ENCODE measurements at places on chromosomes 2 and 18. TPM values are rescaled to one million over a fixed set of nuclear protein-coding genes. Genes with fewer than 3 reads are reported as not detected.

DNA sequence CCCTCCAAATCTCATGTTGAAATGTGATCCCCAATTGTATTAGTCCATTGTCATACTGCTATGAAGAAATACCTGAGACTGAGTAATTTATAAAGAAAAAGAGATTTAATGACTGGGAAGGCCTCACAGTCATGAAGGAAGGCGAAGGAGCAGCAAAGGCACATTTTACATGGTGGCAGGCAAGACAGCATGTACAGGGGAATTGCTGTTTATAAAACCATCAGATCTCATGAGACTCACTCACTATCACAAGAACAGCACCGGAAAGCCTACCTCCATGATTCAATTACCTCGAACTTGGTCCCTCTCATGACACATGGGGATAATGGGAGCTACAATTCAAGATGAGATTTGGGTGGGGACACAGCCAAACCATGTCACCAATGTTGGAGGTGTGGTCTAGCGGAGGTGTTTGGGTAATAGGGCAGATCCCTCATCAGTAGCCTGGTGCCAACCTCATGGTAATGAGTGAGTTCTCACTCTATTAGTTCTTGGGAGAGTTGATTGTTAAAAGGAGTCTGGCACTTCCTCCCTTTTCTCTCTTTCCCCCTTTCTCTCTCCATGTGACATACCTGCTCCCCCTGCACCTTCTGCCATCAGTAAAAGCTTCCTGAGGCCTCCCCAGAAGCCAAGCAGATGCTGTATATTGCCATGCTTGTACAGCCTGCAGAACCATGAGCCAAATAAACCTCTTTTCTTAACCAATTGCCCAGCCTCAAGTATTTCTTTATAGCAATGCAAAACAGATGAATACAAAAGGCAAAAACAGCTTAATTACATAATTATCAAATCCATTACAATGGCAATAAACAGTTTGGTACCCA lies 14.5 kb upstream of the FN1 start:
- DNase-seq: no peak

DNA sequence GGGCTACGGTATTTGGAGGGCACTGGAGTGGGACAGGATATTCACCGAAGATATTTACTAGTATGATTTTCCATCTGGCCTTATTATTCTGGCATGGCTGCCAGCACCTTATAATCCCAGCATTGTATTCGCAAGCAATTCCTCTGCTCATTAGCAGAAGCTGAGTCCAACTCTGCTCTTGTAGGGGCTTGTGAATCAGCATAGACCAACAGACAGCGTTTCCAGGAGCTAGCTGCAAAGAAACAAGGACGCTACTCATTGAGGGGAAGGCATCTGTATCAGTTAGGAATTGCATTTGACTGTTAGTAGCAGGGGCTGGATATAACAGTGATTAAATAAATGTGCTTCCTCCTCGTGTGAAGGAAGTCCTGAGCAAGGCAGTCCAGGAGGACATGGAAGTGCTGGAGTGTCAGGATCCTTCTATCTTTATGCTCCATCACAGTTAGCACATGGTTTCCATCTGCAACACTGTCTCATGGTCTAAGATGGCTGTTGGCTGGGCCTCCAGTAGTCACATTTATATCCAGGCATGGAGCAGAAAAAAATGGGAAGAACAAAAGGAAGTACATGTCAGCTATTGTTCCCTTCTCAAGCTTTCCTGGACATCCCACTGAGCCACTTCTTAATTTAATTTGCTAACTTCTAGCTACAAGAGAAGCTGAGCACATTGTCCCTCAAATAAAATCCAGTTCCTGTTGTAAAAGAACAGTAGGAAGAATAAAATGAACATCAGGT lies 214.1 kb downstream of the C1D start:
- DNase-seq: no peak

- no peak for DNase-seq
These were observed 293.5 kb downstream of the ARHGAP15 start for GRCh38 chr2:143422681-143423080.

The HAAO gene
- total RNA-seq: 1.9 TPM

GRCh38 chr18:13412901-13413300 lies 194.3 kb downstream of the LDLRAD4 start:
- DNase-seq: no peak

- no peak for DNase-seq
These were observed 233.7 kb upstream of the MEIS1 start for GRCh38 chr2:66201242-66201641.

DNA sequence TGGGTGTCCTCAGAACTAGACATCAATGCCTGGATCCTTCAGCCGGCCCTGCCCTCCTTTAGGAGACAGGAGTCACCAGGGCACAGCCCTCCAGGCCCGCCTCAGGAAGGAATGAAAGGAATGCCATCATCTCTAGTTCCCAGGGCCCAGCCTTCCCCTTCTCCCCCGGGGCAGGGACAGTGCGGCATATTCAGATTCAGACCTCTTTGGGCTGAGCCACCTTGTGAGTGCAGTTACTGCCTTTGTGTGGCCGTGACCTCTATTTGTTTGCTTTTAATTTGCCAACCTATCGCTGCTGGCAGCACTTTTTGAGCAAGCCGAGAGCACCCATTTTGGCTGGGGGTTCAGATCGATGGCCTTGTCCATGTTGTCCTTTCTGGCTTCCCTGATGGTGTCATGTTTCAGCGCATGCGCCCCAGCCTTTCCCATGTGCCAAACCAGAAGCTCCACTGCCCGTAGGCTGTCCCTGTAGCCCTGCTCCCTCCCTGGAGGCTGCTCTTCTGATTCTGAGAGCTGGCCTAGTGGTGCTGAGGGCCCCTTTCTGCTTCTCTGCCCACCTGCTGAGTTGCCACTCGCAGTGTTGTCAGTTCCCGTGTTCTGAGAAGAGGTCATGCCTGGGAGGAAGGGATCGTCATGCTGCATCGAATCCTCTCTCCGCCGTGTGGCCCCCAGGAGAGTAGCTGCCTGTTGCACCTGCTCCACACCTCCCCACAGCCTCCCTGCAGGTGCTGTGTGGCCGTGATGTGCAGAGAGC lies 10.9 kb downstream of the ANKRD23 start:
- peak; percentile 81 for DNase-seq

DNA sequence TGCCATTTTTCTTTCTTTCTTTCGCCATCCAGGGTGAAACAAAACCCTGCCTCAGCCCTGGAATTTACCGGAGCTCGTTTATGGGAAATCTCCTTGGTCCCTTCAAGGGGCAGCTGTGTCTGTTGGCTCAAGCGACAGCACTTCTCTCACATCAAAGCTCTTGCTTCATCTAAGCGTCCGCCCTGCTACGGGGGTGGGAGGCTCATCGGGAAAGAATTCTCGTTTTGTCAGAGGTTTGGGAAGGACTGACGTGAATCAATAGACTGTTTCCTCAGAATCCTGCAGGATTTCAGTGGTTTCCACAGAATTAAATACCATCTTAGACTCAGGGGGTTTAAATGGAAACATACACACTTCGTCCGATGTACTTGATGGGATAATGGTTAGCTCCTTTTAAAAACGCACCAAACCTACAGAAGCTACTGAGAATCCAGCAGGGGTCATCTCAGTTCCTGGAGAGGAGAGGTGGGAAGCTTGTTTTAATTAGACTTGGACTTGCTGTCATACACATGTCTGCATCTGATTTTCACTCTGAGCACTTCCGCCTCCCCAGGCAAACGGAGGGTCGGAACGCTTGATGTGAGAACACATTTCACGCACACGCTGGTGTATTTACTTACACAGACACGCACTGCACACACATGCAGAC lies 91.6 kb downstream of the ASB1 start:
- no peak for DNase-seq

- no peak for DNase-seq
These were observed 9.0 kb downstream of the HNMT start for GRCh38 chr2:137973280-137973679.

The RAB27B gene
- 0.10 TPM for total RNA-seq

The TMEM150A gene
- 14.9 TPM for total RNA-seq

The WIPF1 gene
- total RNA-seq: 15.2 TPM

DNA sequence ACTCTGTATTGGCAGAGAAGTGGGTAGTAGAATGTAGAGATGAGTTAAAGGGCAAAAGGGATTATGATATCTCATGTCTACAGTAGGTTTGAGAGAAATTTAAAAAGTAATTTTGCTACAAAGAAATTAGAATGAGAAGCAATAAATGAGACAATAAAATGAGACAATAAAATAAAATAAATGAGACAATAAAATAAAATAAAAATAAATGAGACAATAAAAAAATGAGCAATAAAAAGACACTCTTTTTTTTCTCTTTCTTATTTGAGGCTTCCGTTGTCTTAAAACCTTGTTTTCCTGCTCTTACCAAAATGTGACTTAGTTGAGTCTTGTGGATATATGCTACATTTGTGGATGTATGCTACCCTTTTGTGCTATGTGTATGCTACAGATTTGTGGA lies 615.4 kb upstream of the PKDCC start:
- no peak for DNase-seq

GRCh38 chr2:1140389-1141003 lies 189.8 kb downstream of the SNTG2 start:
- DNase-seq: peak; percentile 36

DNA sequence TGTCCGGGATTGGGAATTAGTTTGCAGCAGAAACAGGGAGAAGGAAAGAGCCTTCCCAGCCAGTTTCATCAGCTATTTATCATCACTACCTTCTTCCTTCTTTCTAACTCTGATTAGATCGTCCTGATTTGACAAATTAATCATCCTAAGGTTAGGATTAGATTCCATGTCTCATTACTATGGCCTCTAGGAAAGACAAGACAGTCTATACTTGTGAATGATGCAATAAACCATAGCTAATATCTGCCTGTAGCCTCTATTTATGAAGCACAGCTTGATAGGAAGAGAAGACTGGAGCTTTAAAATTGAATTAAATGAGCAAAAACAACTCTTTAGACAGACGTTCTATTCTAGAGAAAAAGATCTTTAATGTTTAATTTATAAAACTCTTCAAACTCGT lies 25.2 kb upstream of the FRZB start:
- DNase-seq: no peak

DNA sequence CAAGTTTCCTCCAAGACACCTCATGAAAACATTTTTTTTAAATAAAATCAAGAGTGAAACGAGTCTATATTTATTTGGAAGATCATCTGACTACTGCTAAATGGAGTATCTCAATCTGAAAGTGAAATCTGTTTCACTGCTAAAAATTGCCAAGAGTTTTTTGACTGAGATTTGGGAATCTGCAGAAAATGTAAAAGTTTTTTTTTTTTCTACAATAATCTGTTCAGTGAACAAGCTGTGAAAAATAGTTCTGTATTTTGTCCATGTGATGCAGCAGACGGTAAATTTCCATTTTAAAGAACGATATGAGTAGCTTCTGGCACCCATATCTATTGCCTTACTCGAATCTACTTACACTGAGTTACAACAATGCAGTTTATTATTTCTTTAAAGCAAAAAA lies 519.7 kb downstream of the PLCL1 start:
- no peak for DNase-seq

The B4GALT6 gene
- total RNA-seq: 11.9 TPM
